ENCODE measurements at places on chromosomes 1 and 21. TPM values are rescaled to one million over a fixed set of nuclear protein-coding genes. Genes with fewer than 3 reads are reported as not detected.

GRIK3 gene
- not detected for total RNA-seq

SLC45A1 gene
- total RNA-seq = 0.30 TPM

FAM3B gene
- not detected for total RNA-seq

MASP2 gene
- total RNA-seq = not detected

HMGCS2 gene
- not detected for total RNA-seq

OR2M3 gene
- not detected for total RNA-seq

CLIC6 gene
- 0.23 TPM for total RNA-seq

FNDC5 gene
- 2.0 TPM for total RNA-seq

FAM78B gene
- total RNA-seq = under 0.01 TPM

CAMK2N1 gene
- total RNA-seq = 3.8 TPM

SERTAD4 gene
- total RNA-seq = not detected

FCER1G gene
- total RNA-seq = 0.23 TPM

URB2 gene
- 9.8 TPM for total RNA-seq

CD5L gene
- total RNA-seq = not detected

CACHD1 gene
- total RNA-seq = 6.7 TPM

LCE1C gene
- total RNA-seq = not detected

PAX7 gene
- not detected for total RNA-seq

GPR153 gene
- 2.3 TPM for total RNA-seq

PROK1 gene
- total RNA-seq = not detected

TMEM82 gene
- total RNA-seq = not detected

AIRE gene
- total RNA-seq = not detected

AMY1A gene
- total RNA-seq = not detected

CLDN17 gene
- total RNA-seq = not detected

NRIP1 gene
- 11.0 TPM for total RNA-seq
